ENCODE measurements at places on chromosomes 1 and 21.
A peak's percentile ranks its signal among the peaks of the same experiment; 100 is the strongest.

DNA sequence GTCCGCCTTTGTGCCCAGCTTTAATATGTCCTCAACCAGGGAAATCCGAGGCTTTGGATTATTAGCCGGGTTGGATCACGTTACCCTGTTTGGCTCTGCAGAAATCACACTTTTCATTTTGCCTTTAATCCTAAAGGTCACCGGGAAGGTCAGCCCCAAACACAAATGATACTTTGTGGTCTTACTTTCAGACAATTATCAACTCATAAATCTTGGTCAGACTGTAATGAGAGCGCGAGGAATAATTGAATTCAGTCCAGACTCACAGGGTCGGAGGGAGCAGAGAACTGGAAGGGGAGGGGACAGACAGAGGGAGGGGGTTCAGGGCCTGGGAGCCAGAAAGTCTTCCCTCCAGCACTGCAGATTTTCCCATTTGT is 91.7 kb upstream of the NFIA start:
- no peak for DNase-seq

GRCh38 chr1:221837896-221838295 is 96.0 kb upstream of the DUSP10 start:
- no peak for DNase-seq

DNA sequence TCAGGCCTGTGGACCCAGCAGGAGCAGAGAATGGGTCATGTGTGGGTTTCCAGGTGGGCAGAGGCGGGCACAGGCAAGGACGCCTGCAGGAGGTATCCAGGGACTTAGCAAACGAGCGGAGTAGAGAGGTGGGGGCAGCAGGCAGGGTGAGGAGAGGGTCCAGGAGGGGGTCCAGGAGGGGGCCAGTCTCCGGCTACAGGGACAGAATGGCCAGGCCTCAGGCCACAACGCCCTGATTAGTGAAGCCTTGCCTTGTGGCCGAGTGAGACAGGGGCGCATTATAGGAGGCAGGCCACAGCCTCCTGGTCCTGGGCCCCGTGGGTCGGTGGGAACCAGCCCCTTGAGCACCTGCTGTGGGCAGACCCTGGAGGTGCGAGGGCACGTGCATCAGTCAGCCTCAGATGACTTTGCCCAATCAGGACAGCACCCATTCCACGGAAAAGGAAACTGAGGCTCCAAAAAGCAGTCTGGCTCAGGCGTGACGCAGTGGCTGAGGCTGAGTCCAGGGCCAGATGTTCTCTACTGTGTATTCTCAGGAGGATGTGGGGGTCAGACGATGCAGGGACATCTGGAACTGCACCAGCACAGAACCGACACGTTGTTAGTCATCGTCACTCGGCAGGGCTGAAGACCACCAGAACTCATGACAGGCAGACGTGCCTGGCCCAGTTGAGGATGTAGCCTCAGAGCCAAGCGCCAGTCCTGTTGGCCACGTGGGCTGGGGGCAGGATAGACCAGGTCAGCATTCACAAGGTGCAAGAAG is 113.7 kb downstream of the CRYAA start:
- DNase-seq: no peak

- no peak for DNase-seq
Measured at GRCh38 chr1:161940866-161941591, 82.6 kb downstream of the OLFML2B start.

DNA sequence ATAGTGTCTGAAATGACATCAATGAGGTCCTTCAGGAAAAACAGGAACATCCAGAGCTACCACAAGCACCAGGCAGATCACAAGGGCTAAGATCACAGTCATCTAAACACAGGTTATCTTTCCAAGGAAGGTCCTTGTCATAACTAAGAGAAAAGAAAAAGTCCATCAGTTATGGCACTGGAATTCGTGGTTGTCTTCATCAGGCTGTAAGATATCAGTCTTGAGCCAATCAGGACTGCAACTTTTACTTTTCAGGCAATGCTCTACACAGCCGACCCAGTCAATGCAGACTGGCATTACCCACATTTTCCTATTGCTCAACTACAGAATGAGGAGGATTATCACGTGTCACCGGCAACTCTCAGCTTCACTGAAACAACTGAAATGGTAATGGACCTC is 26.4 kb downstream of the SORT1 start:
- DNase-seq: peak; percentile 49

GRCh38 chr1:220748089-220748934 is at the start of gene MTARC2:
Gene MTARC2, plus strand, starts transcription at chr1:220748322. Its CDS starts 210 bp downstream, at chr1:220748532.
- DNase-seq: peak; percentile 93

DNA sequence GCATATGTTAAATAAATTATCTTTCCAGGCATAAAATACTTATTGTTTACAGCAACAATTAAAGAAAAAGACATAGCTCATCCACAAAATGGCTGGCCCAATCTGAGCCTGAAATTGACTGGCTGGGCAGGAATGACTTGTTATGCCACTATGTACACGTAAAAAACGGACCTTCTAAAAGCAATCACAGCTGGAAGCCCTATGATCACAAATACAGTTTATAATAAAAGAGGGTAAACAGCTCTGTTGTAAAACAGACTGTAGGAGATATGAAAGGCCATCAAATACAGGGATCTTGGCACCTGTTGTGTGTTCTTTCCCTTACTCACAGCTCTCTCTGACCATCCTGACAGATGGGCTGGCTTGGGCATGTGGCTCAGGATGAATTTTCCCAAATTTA is 70.5 kb upstream of the DMRTA2 start:
- DNase-seq: no peak

DNA sequence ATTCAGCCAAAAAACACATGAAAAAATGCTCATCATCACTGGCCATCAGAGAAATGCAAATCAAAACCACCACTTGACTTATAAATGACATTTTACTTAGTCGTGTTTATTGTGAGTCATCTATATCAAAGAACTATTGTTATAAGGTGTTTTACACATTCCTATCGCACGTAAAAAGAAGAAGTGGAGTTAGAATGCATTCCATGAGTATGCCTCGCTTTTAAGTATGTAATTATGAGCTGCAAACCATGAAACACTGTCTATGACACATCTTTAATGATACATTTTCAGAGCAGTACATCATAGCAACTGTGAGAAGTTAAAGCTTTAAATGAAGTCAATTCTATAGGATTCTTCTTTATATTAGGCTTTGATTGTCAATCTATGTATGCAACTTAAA is 614.3 kb upstream of the ADAMTS5 start:
- no peak for DNase-seq

- peak; percentile 48 for DNase-seq
Measured at GRCh38 chr1:8113262-8114220, 87.4 kb upstream of the ERRFI1 start.

- peak; percentile 67 for DNase-seq
Measured at GRCh38 chr1:235077163-235077540, 51.5 kb downstream of the TOMM20 start.

- no peak for DNase-seq
Measured at GRCh38 chr1:96882096-96882495, 160.5 kb downstream of the PTBP2 start.

GRCh38 chr1:204448344-204448964 is 36.8 kb upstream of the PPP1R15B start:
- DNase-seq: peak; percentile 69

- no peak for DNase-seq
Measured at GRCh38 chr1:198490224-198490623, 50.3 kb downstream of the ATP6V1G3 start.

- no peak for DNase-seq
Measured at GRCh38 chr1:172360511-172360910, 60.0 kb upstream of the C1orf105 start.

DNA sequence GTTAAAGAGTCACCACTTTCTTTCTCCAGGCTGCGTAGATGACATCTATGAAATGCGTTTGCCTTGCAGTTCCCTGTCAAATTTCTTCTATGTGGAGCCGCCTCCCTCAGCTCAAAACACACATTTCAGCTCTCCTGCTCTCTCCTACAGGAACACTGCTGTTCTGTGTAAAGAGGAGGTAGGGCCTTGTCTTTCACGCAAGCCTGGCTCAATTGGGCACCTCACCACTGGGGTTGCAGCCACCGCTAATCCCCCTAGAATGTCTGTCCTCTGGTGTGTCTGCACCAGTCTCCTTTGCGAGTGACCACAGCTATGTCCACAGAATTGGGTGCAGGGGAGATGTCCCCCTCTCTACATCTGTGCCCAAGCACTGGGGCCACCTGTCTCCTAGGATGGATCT is 31.8 kb upstream of the CFHR4 start:
- DNase-seq: no peak

- DNase-seq: no peak
Measured at GRCh38 chr1:227576189-227576588, 12.8 kb downstream of the ZNF678 start.

- DNase-seq: peak; percentile 2
Measured at GRCh38 chr1:189220750-189221149, 1256.9 kb downstream of the BRINP3 start.

DNA sequence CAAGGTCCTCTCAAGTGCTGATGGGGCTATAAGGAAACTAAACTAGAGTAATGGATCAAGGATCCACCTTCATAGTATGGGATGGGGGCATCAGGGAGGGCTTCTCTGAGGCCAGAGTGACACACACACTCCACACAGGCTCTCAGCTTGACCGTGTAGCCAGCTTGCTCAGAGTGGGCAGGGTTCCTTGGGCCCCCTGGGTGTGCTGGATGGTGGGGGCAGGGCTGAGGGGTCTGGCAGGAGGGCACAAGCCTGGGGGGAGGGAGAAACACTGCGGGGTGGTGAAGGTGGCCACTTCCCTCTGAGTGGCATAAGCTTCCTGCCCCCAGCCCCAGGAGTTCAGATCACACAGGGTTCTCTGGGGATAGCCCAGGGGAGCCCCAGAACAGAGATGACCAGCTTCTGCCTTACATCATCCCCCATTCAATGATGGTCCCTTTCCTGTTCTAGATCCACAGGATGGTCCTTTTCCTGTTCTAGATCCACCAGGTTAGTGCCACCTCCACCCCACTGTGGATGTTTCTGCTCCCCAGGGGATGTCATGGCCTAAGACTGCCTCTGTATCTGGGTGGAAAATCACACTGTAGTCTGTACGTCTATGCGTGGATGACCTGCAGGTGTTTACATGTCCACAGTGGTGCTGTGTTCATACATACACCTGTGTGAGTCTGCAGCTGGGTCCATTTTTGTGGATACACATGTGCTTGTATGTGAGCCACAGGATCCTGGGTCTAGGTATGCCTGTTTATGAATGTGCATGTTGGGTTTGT is 525.0 kb downstream of the PTPRU start:
- DNase-seq: no peak

- DNase-seq: no peak
Measured at GRCh38 chr1:244654108-244655038, 1.4 kb downstream of the DESI2 start.

DNA sequence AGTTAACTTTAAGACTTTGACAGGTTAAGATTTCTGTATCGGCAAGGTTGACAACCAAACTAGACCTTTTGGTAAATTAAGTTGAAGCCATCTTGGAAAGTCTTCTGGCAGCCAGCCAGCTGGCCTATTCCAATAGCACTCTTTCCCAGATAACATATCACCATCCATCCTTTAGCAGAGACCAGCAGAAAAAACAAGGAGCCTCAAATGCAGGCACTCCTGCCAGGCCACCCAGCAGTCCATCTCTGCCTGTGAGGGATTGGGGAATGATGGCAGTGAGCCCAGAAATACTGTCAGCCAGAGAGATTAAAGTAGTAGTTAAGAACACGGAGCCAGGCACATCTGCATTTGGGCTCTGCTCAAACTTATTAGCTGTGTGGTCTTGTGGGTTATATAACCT is 19.4 kb downstream of the ZBTB40 start:
- no peak for DNase-seq

GRCh38 chr21:26847002-26847401 is 1.8 kb upstream of the ADAMTS1 start:
- no peak for DNase-seq

DNA sequence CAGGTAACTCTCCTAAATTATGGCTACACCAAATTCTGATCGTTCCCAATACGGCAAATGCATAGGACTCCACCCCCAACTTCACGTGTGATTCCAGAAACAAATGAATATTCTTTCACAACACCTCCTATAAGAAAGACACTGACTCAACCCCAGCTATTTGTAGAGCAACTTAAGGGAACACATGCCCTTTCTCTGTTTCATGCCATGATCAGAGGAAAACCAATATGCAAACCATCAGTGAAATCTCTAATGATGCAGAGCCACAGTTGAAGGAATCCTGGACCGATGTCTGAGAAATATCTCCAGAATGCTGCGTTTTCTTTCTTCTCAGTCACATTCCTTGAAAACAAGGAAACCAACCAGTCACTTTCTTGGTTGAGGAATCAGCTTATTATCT is 164.2 kb upstream of the PTBP2 start:
- DNase-seq: no peak

- DNase-seq: peak; percentile 49
Measured at GRCh38 chr1:198788561-198789064, 149.8 kb downstream of the PTPRC start.

DNA sequence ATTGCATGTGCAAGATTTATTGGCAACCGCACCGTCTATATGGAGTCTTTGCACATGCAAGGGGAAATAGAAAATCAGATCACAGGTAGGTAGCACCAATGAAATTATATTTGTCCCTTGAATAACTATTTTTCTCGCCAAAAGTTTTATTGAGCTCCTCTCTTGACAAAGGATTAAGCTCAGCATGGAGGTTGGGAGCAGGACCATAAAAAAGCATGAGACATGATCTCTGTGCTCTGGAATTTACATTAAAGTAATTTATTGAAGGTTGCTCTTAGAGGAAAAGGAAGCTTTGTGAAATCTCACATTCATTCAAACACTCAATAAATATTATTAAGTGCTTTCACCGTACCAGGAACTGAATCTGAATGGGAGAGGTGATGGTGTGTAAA is 66.0 kb upstream of the UBE2U start:
- no peak for DNase-seq

GRCh38 chr1:82317671-82318070 is 516.9 kb downstream of the ADGRL2 start:
- DNase-seq: no peak

GRCh38 chr1:192861860-192862259 is 53.0 kb downstream of the RGS2 start:
- no peak for DNase-seq

GRCh38 chr1:215082532-215083382 is at the start of gene KCNK2:
Gene KCNK2, plus strand, starts transcription at chr1:215082737. Its CDS starts 649 bp downstream, at chr1:215083386.
- no peak for DNase-seq

DNA sequence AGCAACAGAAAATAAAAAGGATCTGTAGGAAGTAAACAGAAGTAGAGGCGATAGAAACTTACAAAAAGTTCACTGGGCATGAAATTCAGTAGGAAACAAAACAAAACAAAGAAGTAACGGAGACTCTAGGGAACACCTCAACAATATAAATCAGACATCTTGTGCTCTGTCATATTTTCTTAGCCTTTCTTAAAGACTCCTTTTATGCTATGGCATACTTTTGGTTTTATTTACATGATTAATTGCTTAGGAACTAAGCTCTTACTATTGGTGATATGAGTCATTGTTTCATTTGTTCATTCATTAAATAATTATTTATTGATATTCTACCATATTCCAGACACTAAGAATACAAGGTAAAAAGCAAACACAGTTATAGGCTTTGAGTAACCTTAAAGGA is 126.6 kb downstream of the KCNT2 start:
- no peak for DNase-seq
